Effector CD4-positive, alpha-beta T cell (primary cell): ENCODE measurements at places on chromosomes 7 and 10.

- no peak for DNase-seq
Measured at GRCh38 chr7:150566123-150566522, 1.1 kb upstream of the GIMAP4 start.

DNA sequence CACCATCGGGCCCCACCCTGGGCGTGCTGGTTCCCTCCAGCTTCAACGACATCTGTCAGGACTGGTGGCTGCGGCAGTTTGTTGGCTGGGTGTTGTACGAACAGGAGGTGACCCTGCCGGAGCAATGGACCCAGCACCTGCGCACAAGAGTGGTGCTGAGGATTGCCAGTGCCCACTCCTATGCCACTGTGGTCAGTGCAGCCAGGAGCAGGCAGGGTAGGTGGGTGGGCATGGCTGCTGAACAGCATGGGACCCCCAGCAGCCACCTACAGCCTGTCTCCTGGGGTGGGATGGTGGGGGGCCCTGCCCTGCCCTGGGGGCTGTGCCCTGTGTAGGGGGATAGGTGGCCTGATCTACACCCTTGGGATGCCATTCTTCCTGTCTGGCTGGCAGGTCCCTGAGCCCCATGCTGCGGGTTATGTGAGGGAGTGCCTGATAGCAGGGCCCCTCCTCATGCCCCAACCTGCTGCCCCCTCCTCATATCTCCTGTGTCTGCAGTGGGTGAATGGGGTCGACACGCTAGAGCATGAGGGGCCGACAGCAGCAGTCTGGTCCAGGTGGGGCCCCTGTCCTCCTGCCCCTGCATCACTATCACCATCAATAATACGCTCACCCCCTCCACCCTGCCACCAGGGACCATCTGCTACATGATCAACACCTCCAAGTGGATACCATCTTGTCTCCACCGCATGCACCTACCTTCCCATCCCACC is 56.9 kb downstream of the ZNF727 start:
- DNase-seq, result no peak

- no peak for DNase-seq
Measured at GRCh38 chr7:94630855-94631254, 25.1 kb downstream of the SGCE start.

DNA sequence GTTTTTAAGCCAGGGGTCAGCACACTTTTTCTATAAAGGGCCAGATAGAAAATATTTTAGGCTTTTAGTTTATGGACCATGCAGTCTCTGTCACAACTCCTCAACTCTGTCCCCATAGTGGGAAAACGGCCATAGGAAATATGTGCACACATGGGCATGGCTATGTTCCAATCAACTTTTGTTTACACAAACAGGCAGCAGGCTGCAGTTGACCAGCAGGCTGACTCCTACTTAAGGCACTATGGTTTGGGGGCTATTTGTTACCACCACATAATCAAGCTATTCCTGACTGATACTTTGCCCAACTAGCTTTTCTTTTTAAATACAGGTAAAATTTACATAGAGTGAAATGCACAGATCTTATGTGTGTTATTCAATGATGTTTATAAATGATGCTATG is 362.4 kb downstream of the LRMDA start:
- DNase-seq, result no peak

DNA sequence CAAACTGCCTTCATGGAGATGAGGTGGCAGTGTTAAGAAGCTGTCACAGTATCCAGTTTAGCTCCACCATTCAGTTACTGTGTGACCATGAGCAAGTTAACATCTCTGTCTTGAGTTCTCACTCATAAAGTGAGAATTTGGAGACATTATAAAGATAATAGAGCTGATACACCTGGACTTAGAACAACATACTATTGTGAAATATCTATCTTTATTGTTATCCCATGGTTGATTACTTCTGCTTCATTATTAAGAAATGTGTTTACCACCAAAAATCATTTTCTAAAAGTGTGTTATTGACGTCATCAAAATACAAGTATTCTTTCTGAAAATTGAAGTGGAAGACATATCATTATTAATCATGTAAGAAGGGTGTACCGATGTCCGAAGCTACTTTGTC is 166.9 kb downstream of the SEMA3A start:
- DNase-seq, result no peak

GRCh38 chr10:132054564-132054963 is 11.2 kb upstream of the JAKMIP3 start:
- no peak for DNase-seq

DNA sequence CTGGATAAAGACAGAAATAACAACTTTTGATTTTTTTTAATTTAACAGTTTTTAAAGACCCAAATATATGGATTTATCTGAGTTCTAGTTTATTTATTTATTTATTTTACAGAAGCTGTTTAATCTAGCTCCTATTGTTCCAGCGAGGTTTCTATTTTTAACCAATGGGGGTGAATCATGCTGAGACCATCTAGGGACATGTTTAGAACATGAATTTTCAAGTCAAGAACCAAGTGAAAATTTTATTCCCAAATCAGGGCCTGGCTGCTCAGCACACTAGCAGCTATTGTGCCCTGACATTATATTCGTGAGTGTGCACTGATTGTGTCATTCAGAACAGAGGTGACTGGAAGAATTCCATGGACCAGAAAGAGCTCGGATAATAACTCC is 24.6 kb upstream of the MPP7 start:
- no peak for DNase-seq

DNA sequence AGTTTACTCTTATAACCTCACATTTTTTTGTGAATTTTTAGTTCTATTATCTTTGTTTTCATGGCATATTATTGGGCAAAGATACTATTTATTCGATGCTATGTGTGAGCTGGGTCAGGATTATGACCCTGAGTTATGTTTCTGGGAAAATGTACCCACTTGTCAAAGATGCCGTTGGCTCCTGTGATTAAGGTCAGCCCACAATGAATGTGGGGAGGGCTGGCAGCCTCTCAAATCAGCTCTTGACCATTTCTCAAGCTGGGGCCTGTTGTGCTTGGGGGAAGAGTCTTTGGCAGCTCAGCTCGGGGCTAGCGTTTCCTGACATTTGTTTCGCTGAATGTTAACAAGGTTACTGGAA is 97.5 kb downstream of the TCF7L2 start:
- no peak for DNase-seq

GRCh38 chr7:132446666-132447278 is 129.5 kb downstream of the PLXNA4 start:
- DNase-seq, result no peak

- peak; percentile 53 for DNase-seq
Measured at GRCh38 chr10:102394801-102395399, 605 bp upstream of the NFKB2 start.

DNA sequence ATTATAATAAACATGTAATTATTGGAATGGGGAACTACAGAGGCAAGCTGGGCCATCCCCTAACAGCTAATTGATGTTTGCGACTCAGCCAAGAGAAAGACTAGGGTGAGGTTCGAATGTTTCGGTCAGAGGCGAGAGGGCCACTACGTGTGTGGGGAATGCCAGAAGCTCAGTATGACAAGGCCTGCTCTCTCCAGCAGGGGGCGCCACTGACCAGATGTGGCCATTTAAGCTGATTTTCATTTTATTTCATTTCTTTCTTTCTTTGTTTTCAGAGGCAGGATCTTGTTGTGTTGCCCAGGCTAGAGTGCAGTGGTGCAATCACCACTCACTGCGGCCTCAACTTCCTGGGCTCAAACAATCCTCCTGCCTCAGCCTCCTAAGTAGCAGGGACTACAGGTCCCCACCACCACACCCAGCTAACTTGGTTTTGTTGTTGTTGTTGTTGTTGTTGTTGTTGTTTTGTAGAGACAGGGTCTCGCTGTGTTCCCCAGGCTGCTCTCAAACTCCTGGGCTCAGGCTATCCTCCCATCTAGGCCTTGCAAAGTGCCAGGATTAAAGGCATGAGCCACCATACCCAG is 38.1 kb downstream of the TMEM130 start:
- DNase-seq, result peak; percentile 12

GRCh38 chr10:108696792-108697477 is 1226.4 kb downstream of the XPNPEP1 start:
- DNase-seq, result no peak

- no peak for DNase-seq
Measured at GRCh38 chr7:16647435-16647960, 1.5 kb downstream of the BZW2 start.

GRCh38 chr10:28496481-28496961 is 36.4 kb upstream of the WAC start:
- DNase-seq, result no peak

GRCh38 chr10:78295242-78295641 is 261.6 kb downstream of the RPS24 start:
- no peak for DNase-seq

GRCh38 chr7:25759748-25760147 is 392.2 kb upstream of the NFE2L3 start:
- DNase-seq, result no peak

- DNase-seq, result no peak
Measured at GRCh38 chr10:32357056-32357735, 10.2 kb upstream of the EPC1 start.

DNA sequence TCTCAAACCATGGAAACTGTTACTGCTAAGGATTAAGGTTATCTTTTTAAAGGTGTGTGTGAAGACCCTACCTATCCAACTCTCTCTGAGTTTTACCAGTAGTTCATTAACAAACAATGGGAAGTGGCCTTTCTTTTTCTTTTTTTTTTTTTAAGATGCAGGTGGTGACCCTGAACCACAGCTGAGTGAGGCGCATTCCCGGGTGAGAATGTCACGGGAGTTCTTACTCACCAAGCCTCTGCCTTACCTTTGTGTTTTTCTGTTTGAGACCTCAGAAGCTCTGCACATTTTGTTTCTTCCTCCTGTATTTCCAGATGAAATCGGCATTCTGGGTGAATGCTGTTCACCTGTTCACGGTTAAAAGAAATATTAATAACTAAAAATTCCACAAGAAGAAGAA is 2.5 kb downstream of the VIPR2 start:
- DNase-seq, result no peak

DNA sequence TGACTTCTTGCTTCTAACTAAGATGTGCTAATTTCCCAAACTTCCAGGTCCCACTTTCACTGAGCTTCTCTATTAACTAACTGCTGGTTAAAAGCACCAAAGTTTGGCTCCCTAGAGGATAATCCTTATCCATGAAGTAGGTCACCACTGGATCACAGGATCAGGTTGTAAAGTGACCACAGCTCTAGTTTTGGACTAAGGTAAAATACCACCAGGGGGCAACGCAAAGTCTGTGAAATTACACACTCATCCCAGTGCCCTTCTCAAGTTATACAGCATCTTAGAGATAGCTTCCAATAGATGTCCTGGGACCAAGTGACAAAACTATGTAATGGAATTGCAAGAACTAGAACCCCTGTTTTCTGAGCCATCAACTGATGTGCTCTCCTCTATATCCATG is 116.4 kb upstream of the ASAH2 start:
- no peak for DNase-seq
